ENCODE measurements at places on chromosomes 16 and 17.

DNA sequence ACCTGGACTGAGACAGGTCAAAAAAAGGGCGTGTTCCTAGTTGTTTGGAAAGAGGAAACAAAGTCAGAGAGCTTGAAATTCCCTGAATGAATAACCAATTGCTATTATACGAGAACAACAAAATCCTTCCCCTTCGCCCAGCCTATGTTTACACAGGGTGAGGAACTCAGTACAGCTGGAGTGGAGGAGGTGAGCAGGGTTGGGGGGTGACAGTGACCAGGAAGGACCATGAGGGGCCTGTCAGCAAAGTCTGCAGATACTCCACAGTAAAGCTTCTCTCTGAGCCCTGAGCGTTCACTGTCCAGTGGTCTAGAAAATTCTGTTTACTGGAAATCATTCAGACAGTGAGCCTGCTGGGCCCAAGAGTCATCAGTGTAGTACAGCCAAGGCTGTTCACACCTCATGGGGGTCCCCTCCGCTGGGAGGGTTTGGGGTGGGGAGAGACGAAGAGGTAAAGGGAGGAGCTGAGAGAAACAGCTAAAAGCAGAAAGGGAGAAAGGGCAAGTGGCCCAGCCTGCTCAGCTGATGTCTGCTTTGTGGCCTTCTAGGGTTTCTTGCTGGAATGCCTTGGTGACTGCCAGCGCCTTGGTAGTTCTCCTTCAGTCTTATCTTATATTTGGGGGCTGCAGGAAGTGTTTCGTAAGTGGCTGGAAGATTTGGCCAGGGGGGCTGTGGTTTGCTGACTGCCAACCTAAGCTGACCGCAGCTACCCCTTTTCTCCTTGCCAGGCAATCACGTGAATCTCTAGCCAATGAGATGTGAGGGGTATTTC is 5.7 kb downstream of the DUSP3 start:
- no peak for DNase-seq

GRCh38 chr17:2380950-2381649 is 19.8 kb downstream of the MNT start:
- DNase-seq = no peak

DNA sequence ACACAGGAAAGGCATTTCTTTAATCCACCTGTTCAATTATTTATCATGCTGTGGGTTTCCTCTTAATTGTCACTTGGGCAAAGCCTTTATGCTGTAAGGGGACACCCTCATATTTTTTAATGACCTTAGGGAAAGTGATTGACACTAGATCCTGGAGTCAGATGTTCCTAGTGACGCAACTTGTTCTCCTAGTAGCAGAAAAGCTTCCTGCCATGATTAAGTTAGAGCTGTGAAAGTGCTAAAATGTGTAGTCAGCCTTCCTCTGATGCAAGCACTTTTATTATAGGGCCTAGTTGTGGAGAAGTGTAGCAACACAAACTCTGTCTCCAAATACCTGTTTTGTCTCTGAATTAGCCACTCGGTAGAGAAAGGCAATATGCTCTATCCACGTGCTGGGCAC is 12.3 kb downstream of the TMEM100 start:
- no peak for DNase-seq

DNA sequence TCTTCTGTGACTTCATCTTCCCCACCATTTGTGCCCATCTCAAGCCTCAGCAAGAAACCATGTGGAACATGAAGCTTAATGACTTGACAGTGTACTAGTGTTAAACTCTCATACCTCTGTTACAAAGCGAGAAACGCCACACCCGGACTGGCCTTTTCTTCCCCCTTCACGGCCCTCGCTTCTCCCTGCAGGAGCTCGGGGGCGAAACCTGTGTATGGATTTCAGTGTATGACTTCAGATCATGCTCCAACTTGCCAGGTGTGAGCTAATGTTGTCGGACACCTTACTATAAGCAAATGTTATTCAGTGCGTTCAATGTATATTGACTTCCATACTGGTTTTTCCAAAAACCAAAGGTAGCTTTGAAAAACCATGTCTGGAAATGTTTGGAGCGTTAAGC is 20.1 kb upstream of the SLC5A11 start:
- DNase-seq = no peak

- DNase-seq = no peak
These were observed 4.3 kb downstream of the MOSMO start for GRCh38 chr16:22012241-22012640.

DNA sequence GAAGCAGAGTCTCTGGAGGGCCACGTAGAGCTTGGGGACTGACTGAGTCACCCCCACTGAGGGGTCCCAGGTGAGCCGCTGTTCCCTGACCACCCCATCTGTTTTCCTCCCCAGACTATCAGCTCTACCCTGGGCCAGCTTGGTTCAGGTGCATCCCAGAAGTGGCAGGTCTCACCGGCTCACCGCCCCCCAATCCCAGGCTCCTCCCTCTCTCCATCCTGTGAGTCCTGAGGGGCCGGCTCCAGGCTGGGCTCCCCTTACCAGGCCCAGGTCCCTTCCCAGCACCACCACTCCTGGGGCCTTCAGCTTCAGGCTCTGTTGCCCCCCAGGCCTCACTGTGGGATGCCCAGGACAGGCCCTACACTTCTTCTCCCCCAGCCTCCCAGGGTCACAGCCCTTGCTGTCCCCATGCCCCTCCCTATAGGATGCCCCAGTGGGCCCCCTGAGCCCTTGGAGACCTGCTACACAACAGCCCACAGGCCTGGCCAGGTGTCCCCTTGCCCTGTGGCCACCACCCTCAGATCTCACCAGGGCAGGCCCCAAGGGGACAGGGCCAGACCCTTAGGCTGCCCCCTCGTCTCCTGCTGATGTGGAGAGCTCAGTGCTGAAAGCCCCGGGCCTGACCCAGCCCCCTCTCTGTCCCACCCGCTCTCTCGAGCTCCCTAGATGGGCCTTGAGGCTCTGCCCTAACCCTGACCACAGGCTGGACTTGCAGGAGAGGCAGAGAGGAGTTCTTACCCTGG is 40.4 kb downstream of the TNFRSF13B start:
- no peak for DNase-seq

GRCh38 chr17:19470530-19471261 is 59.7 kb downstream of the RNF112 start:
- DNase-seq = no peak

DNA sequence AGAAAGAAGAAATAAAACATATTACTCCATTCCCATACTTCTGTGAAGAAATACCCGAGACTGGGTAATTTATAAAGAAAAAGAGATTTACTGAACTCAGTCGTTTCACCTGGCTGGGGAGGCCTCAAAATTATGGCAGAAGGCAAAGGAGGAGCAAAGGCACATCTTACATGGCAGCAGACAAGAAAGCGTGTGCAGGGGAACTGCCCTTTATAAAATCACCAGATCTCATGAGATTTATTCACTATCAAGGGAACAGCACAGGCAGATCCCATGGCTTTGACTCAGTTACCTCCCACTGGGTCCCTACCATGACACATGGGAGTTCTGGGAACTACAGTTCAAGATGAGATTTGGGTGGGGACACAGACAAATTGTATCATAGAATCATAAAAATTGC is 365.4 kb downstream of the WWOX start:
- no peak for DNase-seq

All from cortex of kidney (tissue), 1 donor.